ENCODE measurements at places on chromosomes 1 and 21.
A peak's percentile ranks its signal among the peaks of the same experiment; 100 is the strongest.

GRCh38 chr21:33212159-33212851, 17.4 kb upstream of the IFNAR2 start:
- no peak for DNase-seq

GRCh38 chr1:61097722-61098121, 15.4 kb downstream of the NFIA start:
- no peak for DNase-seq

GRCh38 chr1:159091180-159091560, 14.6 kb upstream of the AIM2 start:
- DNase-seq = no peak

- DNase-seq = no peak
These were observed 27.9 kb downstream of the PCSK9 start for GRCh38 chr1:55067022-55067778.

- no peak for DNase-seq
These were observed 153.5 kb downstream of the HLX start for GRCh38 chr1:221032637-221033280.

DNA sequence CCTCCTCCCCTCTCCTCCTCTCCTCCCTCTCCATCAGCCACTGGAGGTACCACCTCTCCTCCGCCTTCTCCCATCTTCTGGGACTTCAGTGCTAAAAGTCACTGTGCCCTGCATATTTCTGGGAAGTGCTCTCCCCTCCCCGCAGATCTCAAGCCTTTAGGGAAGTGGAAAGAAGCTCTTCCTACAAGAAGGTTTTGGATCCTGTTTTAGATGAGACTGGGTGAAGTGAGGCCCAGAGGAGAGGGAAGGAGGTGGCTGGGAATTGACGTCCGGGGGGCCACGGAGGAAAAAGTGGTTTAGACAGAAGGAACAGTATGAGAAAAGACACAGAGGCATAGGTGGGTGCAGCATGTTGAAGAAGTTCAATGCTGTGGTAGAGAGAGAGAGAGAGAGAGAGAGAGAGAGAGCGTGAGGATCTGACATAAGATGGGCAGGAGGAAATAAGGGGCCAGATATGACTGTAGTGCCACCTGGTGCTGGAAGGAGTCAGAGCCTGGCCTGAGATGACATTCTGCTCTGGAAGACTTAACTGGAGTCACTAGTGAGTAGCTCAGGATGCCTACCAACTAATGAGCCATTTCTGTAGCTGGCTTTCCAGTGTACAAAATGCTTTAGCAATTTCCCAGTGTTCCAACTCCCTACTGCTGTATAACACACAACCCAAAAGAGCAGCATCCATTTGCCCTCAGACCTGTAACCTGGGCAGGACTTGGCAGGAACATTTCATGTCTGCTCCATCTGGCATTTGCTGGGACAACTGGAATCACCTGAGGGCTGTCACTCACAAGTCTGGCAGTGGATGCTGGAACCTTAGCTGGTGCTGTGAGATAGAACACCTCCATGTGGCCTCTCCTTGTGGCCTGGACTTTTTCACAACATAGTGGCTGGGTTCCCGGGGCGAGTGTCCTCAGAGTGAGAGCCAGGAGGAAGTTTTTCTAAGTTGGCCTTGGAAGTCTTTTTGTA, 16.6 kb upstream of the ZSCAN20 start:
- no peak for DNase-seq

DNA sequence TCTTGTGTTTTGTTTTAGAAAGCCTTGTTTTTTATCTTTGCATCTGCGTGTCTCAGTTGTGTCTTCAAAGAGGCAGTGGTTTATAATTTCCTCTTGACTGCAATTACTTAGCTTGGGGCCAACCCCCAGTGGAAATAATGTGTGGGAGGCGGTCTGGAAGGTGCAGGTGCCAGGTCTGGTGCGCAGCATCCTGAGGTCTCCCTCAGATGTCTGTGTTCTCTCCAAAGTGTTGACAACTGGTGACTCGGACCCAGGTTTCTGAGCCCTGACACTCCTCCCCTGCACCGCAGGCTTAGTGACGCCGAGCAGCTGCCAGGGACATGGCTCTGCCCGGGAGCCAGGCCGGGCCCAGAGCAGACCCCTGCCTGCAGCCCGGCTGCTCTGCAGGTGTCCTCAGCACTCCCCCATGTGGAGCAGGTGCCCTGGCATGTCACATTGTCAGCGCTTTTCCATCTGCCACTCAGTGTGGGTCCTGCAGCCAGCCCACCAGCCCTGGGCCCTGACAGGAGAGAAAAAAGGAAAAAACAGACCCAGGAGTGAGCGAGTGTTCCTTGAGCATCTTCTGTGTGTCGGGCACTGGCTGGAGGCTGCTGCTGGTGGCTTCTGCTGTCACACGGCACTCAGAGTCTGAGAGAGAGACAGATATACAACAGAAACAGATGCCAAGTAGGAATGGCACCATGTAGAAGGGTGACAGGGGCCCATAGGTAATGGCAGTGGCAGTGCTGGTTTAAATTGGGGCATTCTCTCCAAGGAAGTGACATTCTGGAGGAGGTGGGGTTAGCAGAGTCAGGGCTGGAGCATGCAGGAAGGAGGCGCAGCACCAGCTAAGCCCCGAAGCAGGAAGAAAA, 24.8 kb upstream of the SELENON start:
- peak; percentile 62 for DNase-seq

DNA sequence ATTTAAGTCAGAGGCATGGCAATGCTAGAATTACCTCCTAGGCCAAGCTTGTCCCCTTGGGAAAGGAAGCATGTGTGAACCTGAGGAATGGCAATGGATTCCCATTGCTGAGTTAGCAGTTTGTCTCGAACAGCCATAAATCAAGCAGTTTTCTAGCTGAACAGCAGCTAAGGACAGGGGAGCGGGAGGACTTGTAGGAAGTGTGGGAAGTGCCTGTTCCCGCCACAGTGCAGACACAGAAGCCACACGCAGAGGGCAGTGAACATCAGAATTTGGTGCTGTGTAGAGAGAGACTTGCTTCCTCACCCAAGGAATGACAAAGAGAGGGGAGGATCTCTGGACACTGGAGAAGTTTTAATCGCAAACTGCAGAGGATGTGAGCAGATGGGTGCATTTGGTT, 3.8 kb downstream of the PHGDH start:
- no peak for DNase-seq

GRCh38 chr1:17181781-17182464, 23.0 kb upstream of the PADI1 start:
- no peak for DNase-seq

- no peak for DNase-seq
These were observed 17.2 kb upstream of the ZNF669 start for GRCh38 chr1:247121382-247121781.

DNA sequence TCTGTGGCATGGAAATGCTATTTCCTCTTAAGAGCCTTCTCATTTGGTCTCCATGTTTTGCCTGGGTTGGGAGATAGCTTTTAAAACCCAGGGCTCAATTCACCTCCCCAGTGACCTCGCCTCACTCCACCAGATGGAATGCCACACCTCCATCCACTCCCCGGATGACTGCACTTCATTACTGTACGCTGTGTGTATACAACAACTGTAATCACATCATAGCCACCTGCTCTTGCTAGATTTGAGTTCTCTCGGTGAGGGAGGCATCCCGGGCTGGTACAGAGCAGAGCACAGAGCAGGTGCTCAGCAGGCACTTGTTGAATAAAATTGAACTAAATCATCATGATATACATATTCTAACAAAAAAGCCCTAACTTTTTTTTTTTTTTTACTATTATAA, 26.0 kb downstream of the SDE2 start:
- DNase-seq = no peak

GRCh38 chr1:229034342-229034741, 236.6 kb upstream of the RAB4A start:
- DNase-seq = no peak

- no peak for DNase-seq
These were observed at the start of gene CD101 for GRCh38 chr1:117001254-117001927. Gene CD101 (plus strand): TSS chr1:117001760. CDS start chr1:117001818, 58 bp downstream.

- DNase-seq = no peak
These were observed 6.2 kb downstream of the DNMT3L start for GRCh38 chr21:44255511-44255981.

DNA sequence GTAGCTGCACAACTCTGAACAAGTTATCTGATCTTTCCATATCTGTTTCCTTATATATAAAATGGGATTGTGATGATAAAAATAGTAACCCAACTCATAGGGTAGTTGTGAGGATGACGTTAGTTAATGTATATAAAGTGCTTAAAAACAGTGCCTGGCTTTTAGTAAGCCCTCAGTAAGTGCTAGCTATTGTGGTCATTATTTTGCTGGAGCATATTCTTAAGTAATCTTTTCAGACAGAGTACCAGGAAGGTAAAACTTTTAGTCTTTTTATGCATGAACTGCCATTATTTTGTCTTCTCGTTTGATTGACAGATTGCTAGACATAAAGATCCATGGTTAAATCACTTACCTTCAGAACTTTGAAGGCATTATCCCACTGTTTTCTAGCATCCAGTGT, 62.5 kb upstream of the SIM2 start:
- no peak for DNase-seq

All from activated T-helper 9 cell treated with anti-CD3 and anti-CD28 coated beads, Interleukin-2, amount 50 U/mL, for 16 hours (primary cell).